ENCODE measurements at places on chromosomes 7 and 10.

DNA sequence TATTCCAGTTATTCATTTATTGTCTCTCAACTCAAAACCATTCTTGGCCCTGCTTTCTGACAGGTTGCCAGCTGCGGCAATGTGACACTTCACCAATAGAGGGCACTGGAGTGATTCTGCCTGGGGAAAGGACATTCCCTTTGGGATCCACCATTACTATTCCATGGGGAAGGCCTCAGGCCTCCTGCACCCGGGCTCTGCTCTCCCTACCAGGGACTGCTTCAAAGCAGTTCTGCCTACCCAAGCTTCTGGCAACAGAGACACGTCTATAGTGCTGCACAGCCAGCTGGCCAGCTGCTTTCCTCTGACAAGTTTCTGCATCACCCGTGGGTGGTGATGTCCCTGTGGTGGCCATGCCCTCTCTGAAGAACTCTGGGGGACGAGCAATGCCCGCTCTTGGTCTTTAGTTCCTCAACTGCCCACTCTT is 163.8 kb downstream of the ELMO1 start:
- DNase-seq, result no peak

- no peak for DNase-seq
These were observed 631.8 kb upstream of the CELF2 start for GRCh38 chr10:10385831-10386230.

DNA sequence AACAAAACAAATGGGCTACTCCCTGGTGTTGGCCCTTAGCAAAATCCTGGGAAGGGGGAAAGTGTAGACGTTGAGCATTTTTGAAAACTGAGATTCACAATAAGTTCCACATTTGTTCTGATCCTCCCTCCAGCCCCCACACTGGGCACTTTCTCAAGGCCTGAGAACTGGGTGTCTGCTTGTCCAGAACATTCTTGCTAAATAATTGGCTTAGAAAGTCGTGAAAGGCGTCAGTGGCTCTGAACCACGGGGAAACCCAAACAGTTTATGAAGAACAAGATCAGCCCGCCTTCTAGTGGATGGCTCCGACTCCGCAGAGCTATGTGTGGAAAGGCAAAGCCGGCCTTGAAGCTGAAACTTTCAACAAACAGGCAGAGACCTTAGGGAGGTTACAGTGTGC is 370.1 kb downstream of the PRPF18 start:
- no peak for DNase-seq

DNA sequence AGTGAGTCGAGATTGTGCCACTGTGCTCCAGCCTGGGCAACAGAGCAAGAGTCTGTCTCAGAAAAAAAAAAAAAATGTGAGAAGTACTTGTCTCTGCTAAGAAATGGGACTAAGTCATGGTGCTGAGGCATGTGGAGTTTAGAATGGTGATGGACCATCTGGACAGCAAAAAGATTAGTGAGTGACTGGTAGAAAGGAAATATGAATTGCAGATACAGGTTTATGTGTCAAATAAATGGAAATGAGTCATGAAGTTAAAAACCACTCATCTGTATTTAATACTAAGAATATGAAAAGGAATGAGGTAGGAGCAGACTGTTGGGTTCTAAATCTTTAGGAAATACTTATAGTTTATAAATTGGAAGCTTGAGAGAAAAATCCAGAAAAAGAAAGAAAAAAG is 625.7 kb upstream of the ANKRD30A start:
- DNase-seq, result no peak

All from stimulated activated CD8-positive, alpha-beta memory T cell treated with anti-CD3 and anti-CD28 coated beads, Interleukin-12 subunit alpha, Interleukin-12 subunit beta, amount 100 ng/mL, for 4 hours (primary cell).